ENCODE measurements at places on chromosomes 5 and 9.
A peak's percentile ranks its signal among the peaks of the same experiment; 100 is the strongest.

DNA sequence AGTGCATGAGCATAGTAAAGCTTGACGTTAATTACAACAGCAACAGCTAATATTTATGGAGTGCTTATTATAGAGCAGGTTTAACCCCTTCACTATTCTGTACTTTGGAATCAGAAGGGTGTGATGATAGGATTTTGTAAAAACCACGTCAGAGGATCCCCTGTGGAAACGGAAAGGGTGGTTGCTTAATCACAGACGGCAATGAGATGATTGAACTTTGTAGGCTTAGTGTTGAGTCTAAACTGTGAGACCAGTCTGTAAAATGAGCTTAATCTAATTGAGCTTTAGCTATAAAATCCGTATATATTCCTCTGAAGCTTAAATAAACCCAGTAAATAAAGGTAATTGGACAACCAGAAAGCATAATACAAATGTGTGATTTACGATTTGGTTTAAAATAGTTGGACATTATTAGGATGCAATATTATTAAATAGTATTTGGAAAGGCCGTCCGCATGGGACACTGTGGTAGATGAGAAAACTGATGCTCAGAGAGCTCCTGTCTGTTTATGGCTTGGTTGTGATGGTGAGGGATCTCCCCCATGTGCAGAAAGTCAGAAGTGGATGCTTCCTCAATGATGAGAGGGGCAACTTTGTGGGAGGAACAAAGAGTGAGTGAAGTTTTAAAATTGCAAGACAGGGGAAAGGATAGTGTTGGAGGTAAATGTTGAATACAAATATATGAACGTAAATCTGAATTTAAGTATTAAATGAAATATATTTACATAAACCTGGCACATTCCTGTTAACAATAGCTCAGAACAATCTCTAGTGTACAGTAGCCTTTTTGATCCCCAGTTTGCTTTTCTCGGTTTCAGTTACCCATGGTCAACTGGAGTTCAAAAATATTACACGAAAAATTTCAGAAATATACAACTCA is 23.4 kb upstream of the SCGB3A2 start:
- DNase-seq = no peak

- no peak for DNase-seq
Observed at GRCh38 chr9:38091310-38092199, 22.5 kb upstream of the SHB start.

DNA sequence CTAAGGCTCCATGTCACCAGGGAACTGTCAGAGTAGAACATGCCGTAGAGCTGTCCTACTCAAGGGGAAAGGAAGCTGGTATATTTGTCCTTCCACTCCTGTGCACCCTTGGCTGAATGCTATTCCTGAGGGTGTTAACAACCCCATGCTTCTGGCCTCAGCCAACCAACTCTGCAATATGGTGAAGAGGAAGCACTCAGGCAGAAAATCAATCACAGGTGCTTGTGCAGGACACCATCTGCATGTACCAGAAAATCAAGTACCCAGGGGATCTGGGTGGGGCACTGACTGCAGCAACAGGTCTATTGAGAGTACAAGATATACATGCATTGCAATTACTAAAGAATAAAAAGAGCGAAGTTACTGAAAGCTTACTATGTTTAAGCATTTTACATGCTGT is 51.4 kb upstream of the NEK6 start:
- no peak for DNase-seq

- DNase-seq = no peak
Observed at GRCh38 chr5:41841325-41841724, 28.9 kb downstream of the OXCT1 start.

DNA sequence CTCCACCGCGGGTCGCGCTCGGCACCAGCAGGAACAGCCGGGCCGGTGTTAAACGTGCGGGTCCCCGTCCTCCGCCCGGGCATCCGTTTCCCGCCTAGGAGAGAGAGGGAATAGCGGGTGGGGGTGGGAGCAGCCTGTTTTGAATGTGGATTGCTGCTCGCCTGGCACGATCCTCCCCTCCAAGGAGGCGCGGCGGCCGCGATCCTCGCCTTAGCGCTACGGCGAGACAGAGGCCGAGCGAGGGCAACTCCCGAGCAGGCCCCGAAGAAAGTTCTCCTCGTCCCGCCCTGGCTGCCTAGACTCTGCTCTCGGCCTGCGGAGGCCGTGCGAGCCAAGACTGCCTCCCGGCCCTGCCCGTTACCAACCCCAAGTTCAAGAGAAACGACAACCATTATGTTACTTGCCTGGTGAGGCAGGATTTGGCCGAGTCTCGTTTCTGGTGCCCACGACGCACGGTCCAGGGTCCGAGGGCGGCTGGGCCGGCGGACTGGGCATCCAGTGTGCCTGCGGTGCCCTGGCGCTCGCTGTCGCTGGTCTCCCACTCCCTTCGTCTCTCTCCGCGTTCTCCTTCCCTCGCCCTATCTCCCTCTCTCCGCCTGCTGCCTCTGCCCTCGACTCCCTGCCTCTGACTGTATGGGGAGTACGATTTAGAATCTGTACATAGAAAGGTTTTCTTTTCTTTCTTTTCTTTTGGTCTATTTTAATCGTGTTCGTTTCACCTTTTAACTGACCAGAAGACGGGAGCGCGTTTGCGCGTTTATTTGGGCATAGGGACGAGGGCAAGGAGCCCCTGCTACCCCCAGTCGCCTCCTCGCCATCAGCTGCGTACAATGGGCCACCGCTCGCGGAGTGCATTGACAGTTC is 724 bp downstream of the NR2F1-AS1 start:
- peak; percentile 28 for DNase-seq
